ENCODE measurements at places on chromosomes 1 and 21. TPM values are rescaled to one million over a fixed set of nuclear protein-coding genes. Genes with fewer than 3 reads are reported as not detected.

DNA sequence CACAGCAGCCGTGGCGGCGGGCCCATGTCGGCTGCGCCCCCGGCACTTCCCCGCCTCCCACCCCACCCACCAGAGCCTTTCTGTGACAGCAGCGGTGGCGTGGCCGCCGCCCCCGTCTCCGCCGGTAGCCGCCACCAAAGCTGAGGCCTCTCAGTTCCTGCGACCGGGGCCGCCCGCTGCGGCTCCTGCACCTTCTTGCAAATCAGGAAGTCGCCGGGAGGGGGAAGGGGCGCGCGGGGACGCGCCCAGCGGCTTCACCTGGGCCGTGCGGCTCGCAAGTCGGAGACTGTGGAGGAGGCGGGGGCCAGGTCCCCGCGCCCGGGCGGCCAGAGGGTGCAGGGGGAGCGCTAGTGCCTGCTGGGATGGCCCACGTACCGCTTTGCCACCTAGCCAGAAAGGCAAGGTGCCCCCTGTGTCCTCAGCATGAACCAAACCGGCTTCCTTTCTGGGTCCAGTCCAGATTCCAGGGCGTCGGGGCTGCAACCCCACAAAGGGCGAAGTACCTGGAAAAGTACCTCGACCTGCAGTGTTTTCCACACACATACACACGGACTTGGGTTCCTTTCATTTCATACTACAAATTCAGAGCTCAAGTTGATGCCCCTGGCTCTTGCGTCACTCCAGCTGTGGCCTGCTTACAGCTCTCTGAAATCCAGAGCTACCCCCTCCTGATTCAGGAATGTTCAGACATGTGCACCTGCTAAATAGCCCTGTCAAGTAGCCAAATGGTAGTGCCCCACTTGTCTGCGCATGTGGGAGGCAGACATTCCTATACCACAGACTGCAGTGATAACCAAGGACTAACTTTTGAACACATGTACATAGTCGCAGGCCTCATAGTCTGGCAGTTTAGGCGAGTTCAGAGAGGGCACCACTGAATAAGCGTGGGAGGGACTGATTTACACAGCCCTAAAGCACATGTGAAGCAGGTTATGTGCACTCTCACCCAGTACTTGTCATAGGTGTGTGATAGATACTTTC lies at the start of gene DENND1B:
DENND1B (minus strand) TSS at position 199 of the 981 bp plus-strand sequence. CDS start 325 bp downstream, outside the sequence.
- DNase-seq: peak; percentile 78

DNA sequence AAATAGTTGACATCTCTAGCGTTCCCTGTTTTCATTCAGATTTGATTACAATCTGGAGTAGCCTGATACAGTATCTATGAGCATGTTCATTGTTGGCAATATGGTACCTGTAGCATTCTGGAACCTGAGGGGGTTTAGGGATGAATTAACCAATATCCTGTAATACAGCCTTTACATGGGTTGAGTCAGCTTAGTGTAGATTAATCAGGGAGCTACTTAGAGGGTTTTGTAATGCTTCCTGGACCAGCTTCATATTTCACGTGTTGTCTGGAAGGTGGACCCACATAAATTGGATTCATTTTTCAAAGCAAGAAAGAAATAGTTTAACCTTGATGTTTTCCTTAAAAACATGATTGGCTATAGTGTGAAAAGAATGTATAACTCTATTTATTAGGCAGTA lies 3.6 kb downstream of the OTUD3 start:
- DNase-seq: no peak

DNA sequence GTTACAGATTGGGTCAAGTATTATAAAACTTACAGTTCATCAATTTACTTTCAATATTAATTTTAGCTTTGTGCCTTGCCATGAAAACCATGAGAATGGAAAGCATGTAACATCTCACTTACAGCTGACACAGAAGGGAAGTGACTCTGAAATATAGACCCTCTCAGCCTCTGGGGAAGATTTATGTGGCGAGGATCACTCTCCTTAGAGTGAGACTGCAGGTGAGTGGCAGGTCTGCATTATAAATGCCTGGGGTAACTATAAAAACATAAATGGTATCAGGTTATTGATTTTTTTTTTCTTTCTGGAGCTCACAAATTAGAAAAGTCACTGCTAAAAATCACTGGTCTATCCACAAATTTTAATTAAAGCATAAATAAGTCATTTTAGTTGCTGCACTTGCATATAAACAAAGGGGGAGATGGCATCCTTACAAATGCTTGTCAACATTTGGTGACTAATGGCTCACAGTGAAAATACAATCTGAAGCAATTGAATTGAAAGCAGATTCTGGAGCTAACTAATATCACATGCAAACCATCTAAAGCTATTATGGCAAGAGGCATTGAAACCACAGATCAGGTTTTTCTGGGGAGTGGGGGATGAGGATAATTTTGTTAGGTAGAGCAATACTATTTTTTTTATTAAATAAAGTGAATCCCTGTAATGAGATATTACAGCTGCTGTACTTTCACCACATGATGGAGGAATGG lies 200.9 kb downstream of the TM2D1 start:
- DNase-seq: no peak

- DNase-seq: no peak
These were observed 81.7 kb downstream of the ARID4B start for GRCh38 chr1:235246022-235246948.

GRCh38 chr1:231757101-231757404 lies 130.5 kb downstream of the DISC1 start:
- DNase-seq: no peak

DNA sequence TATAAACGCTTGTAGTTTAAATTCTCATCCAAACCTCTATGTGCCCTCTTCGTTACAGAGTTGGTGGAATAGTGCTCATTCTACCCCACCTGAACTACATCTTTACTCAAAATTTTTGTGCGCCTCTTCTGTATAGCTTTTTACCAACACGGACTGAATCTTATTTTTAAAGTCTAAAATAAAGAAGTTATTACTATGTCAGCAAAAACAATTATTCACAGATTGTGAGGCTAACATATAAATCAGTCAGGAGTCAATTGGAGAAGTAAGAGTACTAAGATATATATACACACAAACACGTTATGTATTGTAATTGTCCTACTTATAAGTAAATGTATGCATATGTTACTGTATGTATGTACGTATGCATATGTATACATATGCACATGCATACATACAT lies 274.9 kb upstream of the ADGRL4 start:
- no peak for DNase-seq

- DNase-seq: no peak
These were observed 715.0 kb upstream of the ADAMTS5 start for GRCh38 chr21:27681841-27682240.

DNA sequence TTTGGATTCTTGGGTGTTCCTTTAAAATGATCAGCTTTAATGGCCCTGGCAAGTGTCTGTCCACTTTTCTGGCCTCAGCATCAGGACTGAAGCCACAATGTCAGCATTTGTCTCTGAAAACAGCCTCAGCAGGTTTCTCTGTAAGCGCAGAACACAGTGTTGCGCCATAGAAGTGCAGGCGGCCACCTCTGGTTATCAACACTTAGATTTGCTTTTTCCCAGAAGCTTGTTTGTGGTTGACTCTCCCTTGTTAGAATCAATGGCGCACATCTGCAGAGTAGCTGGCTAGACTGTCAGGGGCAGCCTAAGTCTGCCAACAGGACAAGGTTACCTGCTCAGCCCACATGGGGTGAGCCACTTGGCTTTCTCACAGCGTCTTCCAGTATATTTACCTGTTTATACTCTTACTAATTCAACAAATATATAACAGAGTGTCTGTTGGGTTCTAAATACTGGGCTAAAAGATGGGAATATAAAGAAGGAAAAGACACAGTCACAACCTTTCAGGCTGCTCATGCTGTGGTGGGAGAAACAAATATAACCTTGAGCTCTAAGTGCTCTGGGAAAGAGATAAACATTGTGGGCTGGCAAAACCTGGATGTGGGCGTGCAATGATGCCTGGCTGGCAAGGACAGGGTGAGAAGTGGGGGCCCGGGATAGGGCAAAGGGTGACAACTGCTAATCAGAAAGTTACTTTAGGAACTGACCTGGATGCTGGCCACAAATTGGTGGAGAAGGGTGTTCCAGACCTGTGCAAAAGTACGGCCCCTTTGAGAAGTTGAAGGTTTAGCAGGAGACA lies 149.3 kb upstream of the KIAA0040 start:
- no peak for DNase-seq

Gene DMBX1
- total RNA-seq: not detected

DNA sequence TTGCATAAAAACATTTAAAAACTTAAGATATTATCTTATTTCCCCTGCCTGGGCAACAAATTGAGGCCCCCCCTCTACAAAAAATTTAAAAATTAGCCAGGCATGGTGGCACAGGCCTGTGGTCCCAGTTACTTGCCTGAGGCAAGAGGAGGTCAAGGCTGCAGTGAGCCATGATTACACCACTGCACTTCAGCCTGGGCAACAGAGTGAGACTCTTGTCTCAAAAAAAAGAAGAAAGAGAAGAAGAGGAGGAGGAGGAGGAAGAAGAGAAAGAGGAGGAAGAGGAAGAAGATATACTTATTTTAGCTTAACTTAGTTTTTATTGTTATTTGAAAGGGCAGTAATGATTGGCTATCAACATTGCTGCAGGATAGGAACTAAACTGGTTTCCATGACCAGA lies 73.8 kb upstream of the IPO9 start:
- no peak for DNase-seq

DNA sequence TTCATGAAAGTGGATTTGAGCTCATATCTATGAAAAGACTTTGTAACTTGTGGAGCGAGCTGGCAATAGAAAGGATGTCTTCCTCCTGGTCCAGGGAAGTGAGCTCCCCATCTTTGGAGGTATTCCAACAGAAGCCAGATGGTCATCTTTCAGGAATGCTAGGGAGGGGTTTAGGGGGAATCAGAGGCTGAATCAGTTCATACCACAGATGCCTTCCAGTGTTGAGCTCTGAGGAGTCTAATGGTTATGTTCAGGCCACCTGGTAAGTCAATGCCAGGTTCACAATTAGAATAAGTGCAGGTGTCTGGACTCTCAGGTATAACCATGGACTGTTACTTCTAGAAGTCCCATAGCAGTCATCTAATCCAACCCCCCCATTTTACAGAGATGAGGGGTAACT lies 119.1 kb downstream of the ACTL8 start:
- no peak for DNase-seq

Gene EVA1C
- total RNA-seq: 8.3 TPM

Gene NR5A2
- not detected for total RNA-seq

Gene FMO3
- total RNA-seq: not detected
